ENCODE measurements at places on chromosomes 4 and X.
A peak's percentile ranks its signal among the peaks of the same experiment; 100 is the strongest.

GRCh38 chr4:2799224-2799911 is 6.5 kb downstream of the SH3BP2 start:
- DNase-seq, result no peak

GRCh38 chr4:119172223-119172622 is 36.6 kb downstream of the MYOZ2 start:
- DNase-seq, result peak; percentile 2

DNA sequence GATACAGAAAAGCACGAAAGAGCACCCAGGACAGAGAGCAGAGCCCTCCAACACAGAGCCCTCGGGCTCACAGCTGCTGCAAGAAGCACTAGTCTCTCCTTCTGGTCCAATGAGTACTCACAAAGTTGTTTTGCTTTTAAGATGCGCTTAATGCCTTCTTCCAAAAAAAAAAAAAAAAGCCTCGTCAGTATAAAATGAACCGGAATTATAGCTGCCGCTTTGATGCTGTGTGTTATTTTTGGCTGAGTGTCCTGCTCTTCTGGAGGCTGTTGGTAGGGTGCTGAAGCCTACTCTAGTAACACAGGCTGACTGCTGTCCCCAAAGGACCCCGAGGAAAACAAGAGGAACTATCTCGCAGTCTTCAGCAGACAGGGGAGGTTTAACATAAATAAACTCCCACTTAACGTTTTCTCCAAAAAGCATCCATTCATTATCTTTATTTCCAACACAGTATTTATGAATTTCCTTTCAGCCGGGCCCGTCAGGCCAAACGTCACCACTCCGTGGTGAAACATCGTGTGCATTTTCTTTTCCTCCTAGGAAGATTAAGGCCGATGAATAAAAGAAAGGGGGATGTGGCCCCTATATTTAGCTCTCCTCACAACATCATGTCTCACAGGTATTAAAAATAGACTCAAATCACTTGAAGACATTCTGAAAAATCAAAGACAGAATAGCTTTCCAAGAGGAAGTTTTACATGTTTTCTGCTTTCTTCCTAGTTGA is 213.7 kb upstream of the PPARGC1A start:
- DNase-seq, result no peak

DNA sequence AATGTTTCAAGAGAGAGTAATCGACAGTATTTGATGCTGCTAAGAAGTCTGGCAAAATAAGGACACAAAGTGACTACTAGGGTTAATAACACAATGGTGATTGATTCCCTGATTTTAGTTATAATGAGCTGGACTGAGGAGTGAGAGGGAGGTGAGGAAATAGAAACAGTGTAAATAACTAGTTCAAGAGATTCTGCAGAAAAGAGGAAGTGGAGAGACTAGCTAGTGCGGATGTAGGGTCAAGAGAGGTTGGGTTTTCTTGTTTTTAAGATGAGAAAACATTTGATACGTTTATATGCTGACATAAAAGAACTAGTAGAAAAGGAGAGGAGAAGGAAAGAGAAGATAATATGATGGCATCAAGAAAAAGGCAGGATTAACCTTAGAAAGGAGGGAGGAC is 12.2 kb upstream of the TRPC5 start:
- no peak for DNase-seq

DNA sequence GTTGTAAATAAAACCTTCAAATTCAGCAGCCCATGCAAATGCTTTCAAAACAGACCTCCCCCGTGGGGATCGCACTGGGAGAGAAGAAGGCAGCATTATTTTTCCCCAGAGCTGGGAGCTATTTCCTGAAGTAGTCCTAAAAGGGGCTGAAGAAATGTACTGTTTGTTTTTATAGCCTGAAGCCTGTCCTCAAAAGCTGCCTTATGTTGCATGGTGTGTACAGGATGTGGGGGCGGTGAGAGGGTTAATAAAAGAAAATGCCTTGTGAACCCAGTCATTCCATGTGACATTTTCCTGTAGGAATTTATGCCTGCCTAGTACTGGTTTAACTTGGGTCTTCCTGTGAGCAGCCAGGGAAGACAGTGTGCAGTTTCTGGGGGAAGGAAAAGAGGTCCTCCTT is 144.1 kb downstream of the SOWAHB start:
- peak; percentile 74 for DNase-seq

DNA sequence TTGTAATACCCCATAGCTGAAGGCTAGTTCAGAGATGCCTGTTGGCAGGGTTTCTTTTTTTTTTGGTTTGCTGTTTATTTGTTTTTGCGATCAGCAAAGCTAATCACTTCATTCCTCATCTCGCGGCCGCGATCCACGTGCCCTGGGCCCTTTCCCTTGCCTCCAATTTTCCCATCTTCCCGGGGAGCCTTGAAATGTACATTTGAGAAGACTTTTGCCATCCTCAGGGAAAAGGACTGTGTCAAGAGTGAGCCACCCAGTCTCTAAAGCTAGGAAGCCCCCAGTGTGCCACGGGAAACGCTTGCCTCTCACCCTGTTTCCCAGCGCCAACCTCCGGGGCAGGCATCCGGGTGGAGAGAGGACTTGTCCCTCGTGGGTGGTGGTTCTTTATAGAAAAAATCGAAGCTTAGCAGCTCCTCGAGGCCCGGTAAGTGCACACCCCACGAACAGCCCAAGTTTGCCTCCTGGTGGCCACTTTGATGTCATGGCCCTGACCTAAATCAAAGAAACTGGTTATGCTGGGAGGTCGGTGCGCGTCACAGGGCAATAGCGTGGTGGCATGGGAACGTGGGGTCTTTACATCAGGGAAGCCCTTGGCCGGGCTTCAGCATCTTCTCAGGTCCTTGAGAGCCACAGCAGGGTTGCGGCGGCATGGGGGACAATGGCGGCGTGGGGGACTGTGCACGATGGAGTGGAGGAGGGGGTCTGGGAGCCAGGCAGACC is 42.0 kb downstream of the MAP7D3 start:
- peak; percentile 30 for DNase-seq

DNA sequence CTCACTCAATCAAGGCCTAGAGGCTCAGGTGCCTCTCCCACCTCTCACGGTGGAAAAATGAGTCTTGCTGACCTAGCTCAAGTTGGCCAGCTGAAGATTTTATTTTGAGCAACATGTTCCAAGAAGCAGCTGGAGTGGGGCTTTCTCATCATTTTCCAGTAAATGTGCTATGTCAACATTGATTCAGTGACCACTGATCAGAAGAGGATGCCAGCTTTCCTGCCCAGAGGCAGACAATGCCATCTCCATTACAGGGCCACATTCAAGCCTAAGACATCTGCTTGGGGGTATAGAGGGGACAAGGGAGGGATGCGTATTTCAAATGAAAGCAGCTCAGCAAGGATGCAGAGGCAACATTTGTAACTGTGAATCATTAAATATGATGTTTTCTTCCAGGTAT is 3.0 kb downstream of the MEPE start:
- no peak for DNase-seq

DNA sequence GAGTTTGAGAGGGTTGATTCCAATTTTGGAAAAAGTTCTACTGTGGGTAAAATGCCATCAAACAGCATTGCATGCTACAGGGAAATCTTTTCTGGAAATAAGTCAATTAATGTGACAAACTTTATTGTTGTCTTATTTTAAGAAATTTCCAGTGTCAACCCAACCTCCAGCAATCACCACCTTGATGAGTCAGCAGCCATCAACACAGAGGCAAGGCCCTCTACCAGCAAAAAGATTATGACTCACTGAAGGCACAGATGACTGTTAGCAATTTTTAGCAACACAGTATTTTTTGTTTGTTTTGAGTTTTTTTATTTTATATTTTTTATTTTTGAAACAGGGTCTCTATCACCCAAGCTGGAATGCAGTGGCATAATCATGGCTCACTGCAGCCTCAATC is 165.4 kb upstream of the C1QTNF7 start:
- peak; percentile 73 for DNase-seq

GRCh38 chrX:1545776-1546408 is 8.9 kb upstream of the P2RY8 start:
- no peak for DNase-seq

DNA sequence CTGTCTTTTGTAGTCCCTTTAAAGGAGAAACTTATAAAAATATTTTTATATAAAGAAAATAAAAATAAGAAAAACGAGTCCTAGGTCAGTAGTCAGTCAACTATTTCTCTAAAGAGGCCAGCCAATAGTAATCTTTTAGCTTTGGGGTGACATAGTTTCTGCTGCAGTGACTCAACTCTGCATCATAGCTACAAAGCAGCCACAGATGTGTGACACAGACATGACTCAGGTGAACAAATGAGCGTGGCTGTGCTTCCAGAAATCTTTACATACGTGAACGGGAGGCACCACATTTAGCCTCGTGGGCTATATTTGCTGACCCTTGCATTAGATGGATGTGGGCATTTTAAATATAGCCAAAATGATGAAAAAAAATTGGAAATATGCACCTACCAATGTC is 1862.5 kb upstream of the TENM3 start:
- DNase-seq, result peak; percentile 95

GRCh38 chr4:168437192-168437943 is 42.9 kb downstream of the DDX60L start:
- DNase-seq, result peak; percentile 14

DNA sequence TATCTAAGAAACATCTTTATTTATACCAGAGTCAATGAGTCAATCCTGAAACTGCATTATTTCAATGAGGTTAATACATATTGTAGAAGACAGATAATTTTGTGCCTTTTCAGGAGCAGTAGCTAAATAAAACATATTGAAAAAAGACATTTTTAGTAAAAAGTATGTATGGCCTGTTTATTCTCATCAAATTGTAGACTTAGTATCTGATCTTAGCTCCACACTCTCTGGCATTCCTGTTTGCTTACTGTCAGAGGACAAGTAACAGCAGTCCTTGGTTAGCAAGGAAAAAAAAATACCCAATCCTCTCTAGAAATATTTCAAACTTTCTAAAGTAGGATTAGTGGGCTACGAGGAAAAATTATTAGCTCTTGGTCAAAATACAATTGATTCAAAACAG is 50.5 kb upstream of the GUCY1A1 start:
- no peak for DNase-seq

- DNase-seq, result peak; percentile 37
Measured at GRCh38 chr4:151324752-151325110, 674 bp downstream of the SH3D19 start.

GRCh38 chrX:40773809-40774208 is 38.5 kb upstream of the MED14 start:
- DNase-seq, result peak; percentile 70

DNA sequence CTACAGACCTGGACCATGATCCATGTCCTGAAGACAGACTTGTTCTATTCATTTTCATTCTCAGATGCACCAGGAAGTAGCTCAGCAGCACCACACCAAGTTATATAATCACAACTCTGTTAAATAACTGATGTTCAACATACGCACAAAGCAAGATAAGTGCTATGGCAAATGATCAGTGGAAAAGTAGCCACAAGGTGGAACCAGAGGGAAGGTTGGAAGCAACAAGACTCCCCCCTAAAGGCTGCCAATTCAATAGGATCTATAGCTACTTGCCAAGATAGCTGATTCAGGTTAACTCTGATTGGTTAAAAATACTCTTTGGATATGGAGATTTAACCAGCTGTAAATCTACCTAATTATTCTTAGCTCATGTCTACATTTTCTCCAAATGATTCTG is 23.7 kb upstream of the FAM47B start:
- peak; percentile 44 for DNase-seq

- no peak for DNase-seq
Measured at GRCh38 chr4:122687531-122688061, 44.9 kb upstream of the BBS12 start.

DNA sequence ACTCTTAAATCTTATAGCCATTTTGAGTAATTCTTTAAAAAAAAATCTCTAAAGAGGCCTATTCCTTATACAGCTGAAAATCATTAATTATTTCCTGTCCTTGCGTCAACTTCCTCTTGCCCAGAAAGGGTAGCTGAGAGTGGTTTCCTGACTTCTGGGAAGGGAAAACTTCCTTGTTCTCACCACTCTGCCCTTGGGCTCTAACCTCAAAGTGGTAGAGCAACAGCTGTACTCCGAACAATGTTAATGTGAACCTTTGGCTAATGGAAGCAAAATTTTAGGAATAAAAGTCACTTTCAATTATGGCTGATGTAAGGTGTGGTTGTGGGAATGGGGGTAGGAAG is 15.3 kb downstream of the KLHL2 start:
- peak; percentile 63 for DNase-seq

- DNase-seq, result no peak
Measured at GRCh38 chrX:139801397-139801813, 93.4 kb upstream of the MCF2 start.

DNA sequence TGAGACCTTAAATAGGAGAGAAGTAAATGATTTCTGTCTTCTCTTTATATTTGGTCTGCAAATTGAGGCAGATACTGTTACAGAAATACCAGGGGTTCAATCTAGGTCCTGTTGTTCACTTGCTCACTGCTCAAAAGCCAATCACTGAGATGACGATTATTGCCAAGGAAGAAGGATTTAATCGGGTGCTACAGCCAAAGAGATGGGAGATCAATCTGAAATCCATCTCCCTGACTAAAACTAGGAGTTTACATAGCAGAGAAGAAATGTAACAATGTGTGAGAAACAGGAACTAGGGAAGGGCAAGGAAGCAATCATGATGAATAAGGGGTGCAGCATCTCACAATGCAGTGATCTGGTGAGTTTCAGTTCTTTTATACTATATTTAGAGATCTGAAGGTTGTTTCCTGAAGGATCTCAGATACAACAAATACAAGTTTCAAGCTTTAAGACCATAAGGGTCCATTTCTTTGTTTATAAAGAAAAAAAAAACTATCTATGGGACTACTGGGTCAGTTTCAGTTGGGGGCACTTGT is 117.9 kb upstream of the FAM9B start:
- no peak for DNase-seq

DNA sequence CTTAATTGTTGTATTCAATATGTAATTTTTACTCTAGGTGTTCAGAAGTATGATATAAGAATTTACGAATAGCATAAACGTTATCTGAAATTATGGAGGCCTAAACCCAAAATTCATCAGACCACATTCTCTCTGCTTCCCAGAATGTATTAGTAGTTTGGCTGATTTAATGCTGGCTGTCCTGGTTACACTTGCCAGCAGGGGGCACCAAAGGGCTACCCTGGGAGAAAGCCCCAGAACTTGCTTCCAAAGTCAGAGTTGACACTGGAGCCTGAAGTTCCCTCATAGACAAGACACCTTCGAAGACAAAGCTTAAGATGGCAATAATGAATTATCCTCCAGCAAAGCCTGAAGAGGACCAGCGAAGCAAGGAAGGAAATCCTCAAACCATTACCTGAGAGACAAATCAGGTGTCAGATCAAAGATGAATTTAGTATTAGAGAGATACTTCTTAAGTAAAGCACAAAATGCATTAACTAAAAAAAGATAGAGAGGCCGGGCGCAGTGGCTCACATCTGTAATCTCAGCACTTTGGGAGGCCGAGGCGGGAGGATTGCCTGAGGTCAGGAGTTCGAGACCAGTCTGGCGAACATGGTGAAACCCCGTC is 11.3 kb upstream of the ANOS1 start:
- DNase-seq, result peak; percentile 55

Measured in epithelial cell of esophagus (primary cell).